Stimulated activated CD4-positive, alpha-beta T cell treated with anti-CD3 and anti-CD28 coated beads, Interleukin-4, amount 100 ng/mL, for 24 hours (primary cell): ENCODE measurements at places on chromosomes 11 and 22.

GRCh38 chr11:27300974-27301373, 62.0 kb downstream of the CCDC34 start:
- DNase-seq = no peak

DNA sequence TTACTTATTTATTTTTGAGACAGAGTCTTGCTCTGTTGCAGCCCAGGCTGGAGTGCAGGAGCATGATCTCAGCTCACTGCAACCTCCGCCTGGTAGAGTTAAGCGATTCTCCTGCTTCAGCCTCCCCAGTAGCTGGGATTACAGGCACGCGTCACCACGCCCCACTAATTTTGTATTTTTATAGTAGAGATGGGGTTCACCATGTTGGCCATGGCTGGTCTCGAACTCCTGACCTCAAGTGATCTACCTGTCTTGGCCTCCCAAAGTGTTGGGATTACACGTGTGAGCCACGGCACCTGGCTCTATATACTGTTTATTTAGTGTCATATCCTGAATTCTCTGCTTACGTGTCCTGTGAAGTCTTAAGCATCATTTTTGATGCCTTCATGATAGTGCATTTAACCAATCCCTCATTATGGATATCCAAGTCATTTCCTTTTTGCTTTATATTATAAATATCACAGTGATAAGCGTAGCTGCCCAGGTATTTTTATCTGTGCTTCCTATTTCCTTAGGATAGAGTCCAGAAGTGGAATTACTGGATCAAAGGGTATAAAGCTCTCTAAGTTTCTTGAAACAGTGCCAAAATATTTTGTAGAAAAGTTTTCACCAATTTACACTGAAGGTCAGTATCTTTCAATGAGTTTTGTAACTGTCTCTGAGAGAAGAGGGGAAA, 871 bp upstream of the SIDT2 start:
- no peak for DNase-seq

DNA sequence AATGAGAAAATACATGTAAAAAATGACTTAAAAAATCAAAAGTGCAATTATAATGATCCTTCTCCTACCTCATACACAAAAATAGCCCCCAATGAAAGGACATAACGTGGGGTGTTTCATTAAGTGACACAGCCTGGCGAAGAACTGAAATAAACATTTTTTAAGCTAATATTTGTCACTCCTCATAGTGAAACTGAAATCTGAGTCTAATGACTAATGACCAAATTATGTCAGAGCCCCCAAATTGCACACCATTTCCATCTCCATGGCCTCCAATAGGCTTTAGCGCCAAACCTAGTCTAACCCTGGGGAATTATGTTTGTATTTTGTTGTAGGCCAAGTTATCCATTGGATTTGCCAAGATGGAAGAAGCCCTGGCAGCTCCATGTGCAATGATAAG, 119.1 kb downstream of the WT1 start:
- no peak for DNase-seq

DNA sequence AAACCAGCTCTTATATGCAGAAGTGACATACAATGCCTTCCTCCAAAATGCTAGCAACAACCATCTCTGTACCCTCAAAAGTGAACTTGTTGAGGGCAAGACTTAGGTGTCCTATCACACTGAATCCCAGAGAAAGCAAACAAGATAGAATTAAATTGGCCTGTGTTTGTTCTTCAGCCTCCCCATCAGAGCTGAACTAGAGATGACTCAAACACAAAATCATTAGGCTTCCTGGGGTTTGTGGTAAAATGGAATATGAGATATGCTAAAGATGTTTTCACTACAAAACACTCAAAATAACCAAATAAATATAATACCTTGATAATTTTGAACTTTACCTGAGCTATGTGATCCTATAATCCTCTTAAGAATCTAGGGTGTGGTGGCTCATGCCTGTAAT, 31.6 kb downstream of the ZNF214 start:
- no peak for DNase-seq

DNA sequence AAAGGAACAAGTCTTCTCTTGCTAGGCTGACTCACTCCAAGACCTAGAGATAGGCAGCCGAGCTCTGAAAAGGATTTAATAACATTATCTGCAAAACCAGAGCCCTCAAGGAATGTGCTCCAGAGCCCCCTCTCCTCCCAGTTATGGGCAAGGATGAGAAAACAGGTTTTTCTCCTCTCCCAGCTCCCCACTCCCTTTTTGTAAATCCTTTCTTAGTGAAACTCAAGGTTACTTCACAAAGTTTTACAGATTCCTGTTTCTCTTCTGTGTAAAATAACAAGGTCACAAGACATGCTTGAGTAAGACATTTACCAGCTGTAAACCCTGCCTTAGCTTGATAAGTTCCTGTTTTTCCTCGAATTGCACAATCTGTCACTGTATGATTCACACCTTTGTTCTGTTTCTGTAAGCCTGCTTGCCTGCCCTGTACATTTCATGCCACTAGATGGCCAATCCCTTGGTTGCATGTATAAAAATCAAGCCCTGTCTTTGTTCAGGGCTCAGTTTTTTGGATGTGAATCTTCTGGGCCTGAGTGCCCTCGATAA, 489.4 kb downstream of the KCNA4 start:
- DNase-seq = no peak

GRCh38 chr22:41917903-41918791, 3.3 kb upstream of the SHISA8 start:
- DNase-seq = no peak

- DNase-seq = no peak
These were observed 24.3 kb upstream of the MOB2 start for GRCh38 chr11:1510928-1511327.

DNA sequence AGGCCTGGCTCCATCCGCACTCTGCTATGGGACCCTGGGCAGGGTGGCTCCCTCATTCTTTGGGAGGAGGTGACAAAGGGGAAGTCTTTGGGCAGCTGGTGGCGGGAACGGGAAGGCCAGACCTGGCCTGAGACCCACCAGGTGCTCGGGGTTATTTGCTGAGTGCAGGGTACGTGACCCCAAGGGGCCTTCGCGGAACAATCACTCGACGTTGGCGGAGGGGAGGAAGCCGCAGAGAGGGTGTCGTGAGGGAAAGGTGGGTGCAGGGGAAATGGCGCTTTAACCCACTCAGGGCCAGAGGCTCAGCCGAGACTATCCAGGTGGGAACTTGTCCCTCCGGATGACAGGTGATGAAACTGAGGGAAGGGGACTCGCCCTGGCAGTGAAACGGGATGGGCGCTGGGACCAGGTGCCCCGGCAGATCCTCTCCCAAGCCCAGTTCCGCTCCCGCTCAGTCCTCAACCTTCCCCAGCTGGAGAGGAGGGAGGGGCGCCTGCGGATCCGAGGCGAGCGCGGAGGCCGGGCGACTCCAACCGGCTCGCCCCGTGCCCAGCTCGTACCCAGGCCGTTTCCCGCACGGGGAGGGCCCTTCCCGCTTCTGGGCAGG, 911 bp downstream of the A4GALT start:
- no peak for DNase-seq

DNA sequence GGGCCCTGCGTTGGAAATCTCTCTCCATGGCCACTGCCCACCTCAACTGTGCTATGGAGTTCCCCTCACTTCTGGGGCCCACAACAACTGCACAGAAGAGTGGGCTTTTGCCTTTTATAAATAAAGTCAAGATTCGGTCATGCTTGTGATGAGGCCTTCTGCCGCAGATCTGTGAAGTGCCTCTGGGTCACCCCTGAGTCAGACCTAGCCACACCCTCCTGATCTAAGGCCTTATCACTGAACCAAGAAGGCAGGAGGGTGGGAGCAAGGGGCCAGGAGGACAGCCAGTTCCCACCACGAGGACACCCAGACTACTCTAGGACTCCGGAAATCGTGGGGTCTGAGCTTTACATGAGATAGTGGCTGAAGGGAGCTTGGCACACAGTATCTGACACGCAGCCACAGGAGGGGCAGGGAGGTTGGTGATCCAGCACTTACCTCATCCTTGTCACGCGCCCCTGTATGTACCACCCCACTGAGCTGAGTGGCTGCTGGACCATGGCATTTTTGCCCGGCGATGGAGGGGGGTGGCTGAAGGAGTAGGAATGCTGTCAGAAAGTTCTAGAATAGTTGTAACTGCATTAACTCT, 115.7 kb downstream of the ABTB2 start:
- DNase-seq = no peak

- DNase-seq = no peak
These were observed 5.2 kb upstream of the ARRB1 start for GRCh38 chr11:75356613-75357012.

DNA sequence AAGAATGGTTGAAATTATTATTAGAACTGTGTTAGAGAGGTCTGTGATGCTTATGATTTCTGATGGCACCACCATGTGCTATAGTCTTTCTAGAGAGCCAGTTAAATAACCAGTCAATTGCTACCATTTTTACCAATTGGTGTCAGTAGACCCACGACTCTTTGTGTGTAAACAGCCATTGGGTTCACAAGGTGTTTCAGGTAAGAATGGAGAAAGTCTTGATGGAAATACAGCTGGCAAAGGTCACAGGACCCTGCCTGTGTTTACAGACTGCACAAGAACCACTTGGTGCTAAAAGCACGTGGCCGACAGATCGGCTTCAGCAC, 30.5 kb upstream of the OR10G7 start:
- DNase-seq = no peak

GRCh38 chr22:20625270-20625669, 117.9 kb downstream of the MED15 start:
- DNase-seq = no peak

DNA sequence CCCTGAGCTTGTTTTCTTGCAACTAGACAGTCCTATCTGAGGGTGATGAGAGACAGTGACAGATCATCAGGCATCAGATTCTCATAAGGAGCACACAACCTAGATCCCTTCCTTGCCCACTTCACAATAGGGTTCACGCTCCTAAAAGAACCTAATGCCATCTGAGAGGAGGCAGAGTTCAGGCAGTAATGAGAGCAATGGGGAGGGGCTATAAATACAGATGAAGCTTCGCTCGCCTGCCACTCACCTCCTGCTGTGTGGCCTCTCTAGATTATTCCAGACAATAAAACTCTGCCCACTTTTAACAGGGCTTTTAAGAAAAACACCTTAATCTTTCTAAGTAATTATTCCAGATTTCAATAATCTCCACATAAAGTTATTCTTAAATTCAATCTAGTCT, 43.9 kb upstream of the PAK1 start:
- DNase-seq = no peak

DNA sequence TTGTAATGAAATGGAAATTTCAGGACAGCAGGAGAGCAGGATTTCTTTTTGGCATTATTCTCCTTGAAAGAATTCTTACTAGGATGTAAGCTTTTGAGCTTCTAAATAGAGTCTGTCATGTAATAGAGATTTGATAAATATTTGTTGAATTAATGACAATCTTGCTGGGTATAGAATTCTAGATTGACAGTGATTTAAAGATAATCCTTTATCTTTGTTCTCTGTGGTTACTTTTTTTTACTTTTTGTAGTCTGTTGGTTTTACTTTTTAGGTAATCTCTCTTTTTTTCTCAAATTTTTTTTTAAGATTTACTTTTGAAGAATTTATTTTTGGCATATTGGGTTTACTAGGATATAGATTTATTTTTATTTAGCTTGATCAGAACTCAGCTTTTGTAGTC, 54.8 kb downstream of the TMEM135 start:
- no peak for DNase-seq

DNA sequence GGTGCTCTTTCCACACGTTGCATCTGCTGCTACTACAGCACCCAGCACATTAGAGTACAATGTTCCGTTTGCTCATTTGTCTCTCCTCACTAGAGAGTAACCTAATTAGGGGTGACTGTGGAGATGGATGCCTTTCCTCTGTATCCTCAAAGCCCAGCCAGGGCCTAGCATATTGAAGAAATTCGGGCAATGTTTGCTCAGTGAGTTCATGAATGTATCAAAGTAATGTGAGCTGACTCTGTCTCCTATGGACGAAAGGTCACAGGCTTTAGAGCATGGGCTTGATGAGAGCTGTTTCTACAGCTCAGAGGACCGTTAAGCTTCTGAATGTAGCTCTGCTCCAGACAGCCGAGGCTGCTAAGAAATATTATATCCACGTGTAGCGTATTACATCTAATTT, 67.5 kb downstream of the C11orf58 start:
- DNase-seq = no peak

GRCh38 chr11:101306721-101307120, 177.1 kb upstream of the PGR start:
- no peak for DNase-seq

DNA sequence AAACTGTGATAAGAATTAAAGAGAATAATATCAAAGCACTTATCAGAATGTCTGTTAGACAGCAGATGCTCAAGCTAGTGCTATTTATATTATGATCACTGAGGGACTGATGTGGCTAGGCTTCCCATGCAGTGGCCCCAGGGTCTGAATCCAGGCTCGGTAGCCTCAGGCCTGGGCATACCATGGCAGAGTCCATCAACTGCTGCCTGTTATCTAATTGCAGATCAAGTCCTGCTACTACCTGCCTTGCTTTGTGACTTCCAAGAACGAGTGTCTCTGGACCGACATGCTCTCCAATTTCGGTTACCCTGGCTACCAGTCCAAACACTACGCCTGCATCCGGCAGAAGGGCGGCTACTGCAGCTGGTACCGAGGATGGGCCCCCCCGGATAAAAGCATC, 57.5 kb downstream of the TIMP3 start:
- DNase-seq = no peak
